ENCODE measurements at places on chromosomes 6 and 20. TPM values are rescaled to one million over a fixed set of nuclear protein-coding genes. Genes with fewer than 3 reads are reported as not detected.

Gene KIF6
- total RNA-seq: 1.6 TPM

Gene CCM2L
- total RNA-seq: 9.5 TPM

Gene COL19A1
- not detected for total RNA-seq

Gene ESR1
- total RNA-seq: 44.5 TPM

DNA sequence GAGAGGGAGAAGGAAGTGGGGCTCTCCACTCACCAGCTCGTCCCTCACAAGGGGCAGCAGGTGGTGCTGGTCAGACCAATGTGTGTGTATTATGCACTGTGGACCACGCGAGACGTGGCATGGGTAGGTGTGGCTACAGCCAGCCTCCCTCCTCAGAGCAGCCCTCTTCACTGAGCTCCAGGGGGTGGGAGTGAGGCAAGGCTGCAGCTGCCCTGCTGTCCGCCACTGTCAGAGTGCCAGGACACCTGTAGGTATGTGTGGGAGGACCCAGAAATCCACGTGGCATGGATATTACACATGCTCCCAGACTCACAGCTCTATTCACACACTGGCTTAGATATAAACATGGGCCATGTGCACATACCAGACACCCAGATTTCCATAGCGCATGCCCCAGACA lies 90.3 kb downstream of the VEGFA start:
- H3K27me3 ChIP-seq: no peaks in the 10 kb centered on the region
- H3K36me3 ChIP-seq: no peaks in the 10 kb centered on the region
- H3K4me3 ChIP-seq: no peak overlapping the region

DNA sequence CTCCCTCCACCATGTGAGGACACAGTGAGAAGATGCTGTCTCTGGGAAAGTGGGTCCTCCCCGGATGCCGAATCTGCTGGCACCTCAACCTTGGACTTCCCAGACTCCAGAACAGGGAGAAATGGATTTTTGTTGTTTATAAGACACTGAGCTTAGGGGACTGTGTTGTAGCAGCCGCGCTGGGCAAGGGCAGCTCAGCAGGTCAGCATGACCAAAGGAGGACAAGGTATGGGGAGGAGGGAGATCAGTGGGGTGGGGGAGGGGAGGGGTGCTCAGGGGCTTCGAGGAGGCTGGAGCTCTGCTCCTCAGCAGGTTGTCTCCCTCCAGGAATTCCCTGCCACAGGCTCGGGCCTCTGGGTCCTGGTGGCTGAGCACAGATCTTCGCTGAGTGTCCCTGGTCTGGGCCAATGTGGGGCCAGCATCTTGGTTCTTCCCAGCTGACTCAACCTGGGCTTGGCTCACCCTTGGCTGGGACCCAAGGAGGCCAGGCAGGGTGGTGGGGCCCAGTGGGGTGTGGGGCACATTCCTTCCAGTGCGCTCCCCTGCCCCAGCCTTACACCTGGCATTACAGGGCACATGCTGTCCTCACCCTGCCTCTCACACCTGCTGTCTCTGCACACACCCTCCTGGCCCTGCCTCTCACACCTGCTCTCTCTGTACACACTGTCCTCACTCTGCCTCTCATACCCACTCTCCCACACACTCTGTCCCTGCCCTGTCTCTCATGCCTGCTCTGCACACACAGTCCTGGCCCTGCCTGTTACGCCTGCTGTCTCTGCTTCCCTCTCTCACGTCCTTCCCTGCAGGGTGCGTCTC lies 107.3 kb downstream of the SYCP2 start:
- H3K36me3 ChIP-seq: no peaks in the 10 kb centered on the region
- no peaks in the 10 kb centered on the region for H3K27me3 ChIP-seq

GRCh38 chr20:5809495-5809894 lies 59.3 kb downstream of the SHLD1 start:
- no peak overlapping the region for H3K27ac ChIP-seq
- H3K27me3 ChIP-seq: no peaks in the 10 kb centered on the region
- H3K36me3 ChIP-seq: no peaks in the 10 kb centered on the region
- peaks cover 1% of the 10 kb centered on the region for H3K4me1 ChIP-seq
- no peak overlapping the region for H3K4me3 ChIP-seq
- no peak for DNase-seq

- no peak for DNase-seq
- no peak overlapping the region for H3K27ac ChIP-seq
- H3K27me3 ChIP-seq: no peaks in the 10 kb centered on the region
- H3K4me1 ChIP-seq: peaks cover 20% of the 10 kb centered on the region
- H3K36me3 ChIP-seq: no peaks in the 10 kb centered on the region
- H3K4me3 ChIP-seq: no peak overlapping the region
Observed at GRCh38 chr6:42032366-42032765, 18.0 kb upstream of the TAF8 start.

GRCh38 chr6:24574809-24575208 lies 71.2 kb downstream of the KIAA0319 start:
- DNase-seq: no peak
- H3K36me3 ChIP-seq: no peaks in the 10 kb centered on the region
- H3K4me1 ChIP-seq: no peaks in the 10 kb centered on the region
- H3K27ac ChIP-seq: no peak overlapping the region

- no peaks in the 10 kb centered on the region for H3K36me3 ChIP-seq
- H3K4me3 ChIP-seq: no peak overlapping the region
- no peaks in the 10 kb centered on the region for H3K4me1 ChIP-seq
- no peak for DNase-seq
Observed at GRCh38 chr20:40766790-40767614, 78.0 kb upstream of the MAFB start.

DNA sequence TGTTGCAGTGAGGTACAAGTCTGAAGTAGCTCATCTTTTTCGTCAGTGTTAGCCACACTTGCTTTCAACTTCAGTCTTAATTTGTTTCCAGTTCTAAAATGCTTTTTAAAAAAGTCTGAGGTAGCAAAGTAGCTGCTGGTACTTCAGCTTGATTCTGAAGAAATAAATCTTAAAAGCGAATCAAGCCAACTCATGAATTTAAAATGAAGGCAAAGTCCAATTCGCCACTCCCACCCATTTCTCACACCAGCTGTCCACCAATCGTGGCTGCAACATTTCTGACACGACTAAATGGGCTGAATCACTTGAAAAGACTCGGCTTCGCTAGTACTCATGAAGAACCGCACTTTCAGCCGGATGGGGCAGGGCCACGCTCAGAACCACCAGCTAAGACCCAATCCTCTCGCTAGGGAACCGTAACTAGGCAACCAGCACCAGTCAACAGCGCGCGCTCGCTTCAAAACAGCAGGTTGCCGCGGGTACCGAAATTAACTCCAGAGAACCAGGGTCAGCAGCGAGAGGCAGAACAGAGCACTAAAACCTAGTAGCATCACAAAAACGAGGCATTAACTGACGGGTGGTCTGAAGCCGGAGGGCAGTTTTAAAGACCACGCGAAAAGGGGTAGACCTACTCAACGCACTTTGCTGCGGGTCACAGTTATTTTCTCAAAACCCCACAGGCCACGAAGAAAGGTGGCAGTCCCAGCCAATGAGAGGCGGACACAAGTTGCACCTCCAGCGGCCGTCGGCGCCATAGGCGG lies 900 bp downstream of the BCLAF1 start:
- peaks cover 10% of the 10 kb centered on the region for H3K4me1 ChIP-seq
- peak; percentile 77 for DNase-seq
- H3K27me3 ChIP-seq: no peaks in the 10 kb centered on the region
- H3K36me3 ChIP-seq: no peaks in the 10 kb centered on the region

- H3K27me3 ChIP-seq: no peaks in the 10 kb centered on the region
- DNase-seq: no peak
- H3K36me3 ChIP-seq: no peaks in the 10 kb centered on the region
- no peak overlapping the region for H3K4me3 ChIP-seq
Observed at GRCh38 chr20:36303020-36303595, 3.0 kb upstream of the DLGAP4 start.

DNA sequence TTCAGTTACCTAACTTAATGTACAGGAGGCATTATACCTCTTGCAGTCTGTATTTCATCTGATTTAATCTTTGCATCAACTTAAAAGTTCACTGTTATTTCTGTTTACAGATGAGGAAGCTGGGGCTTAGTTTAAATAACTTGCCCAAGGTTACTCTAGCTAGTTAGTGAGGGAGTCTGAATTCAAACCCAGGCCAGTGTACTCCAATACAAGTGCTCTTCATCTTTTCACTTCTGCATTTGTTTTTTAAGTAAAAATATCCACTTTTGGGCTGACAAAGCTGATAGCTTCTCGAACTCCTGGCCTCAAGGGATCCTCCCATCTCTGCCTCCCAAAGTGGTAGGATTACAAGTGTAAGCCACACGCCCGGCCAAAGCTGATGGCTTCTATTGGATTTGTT lies 23.6 kb downstream of the RREB1 start:
- H3K27me3 ChIP-seq: no peaks in the 10 kb centered on the region
- no peak overlapping the region for H3K4me3 ChIP-seq
- no peaks in the 10 kb centered on the region for H3K36me3 ChIP-seq
- peaks cover 2% of the 10 kb centered on the region for H3K4me1 ChIP-seq
- H3K27ac ChIP-seq: no peak overlapping the region

- H3K27me3 ChIP-seq: no peaks in the 10 kb centered on the region
- H3K27ac ChIP-seq: no peak overlapping the region
- H3K4me3 ChIP-seq: no peak overlapping the region
- DNase-seq: no peak
- H3K36me3 ChIP-seq: no peaks in the 10 kb centered on the region
Observed at GRCh38 chr20:40753472-40753871, 64.4 kb upstream of the MAFB start.

All from ovary (tissue), 10 donors.